ENCODE measurements at places on chromosomes 7 and 10.

DNA sequence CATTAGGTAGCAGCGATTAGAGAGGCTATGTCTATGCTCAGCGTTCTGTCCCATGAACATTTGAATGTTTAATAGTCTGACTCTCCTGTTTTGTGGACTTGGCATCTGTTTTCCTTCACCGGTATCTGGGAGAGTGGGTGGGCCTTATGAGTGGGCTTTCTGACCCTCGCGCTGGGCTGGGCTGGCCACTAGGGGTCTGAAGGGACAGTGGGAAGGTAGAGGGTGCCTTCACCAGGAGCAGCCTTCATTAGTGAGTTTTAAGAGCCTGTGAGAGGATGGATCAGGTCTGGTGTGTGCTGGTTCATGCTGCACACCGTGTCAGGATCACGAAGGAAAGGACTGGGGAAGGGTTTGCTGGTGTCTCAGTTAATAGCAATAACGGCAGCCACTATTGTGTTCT lies 33.4 kb downstream of the DCLRE1A start:
- no peak for DNase-seq

DNA sequence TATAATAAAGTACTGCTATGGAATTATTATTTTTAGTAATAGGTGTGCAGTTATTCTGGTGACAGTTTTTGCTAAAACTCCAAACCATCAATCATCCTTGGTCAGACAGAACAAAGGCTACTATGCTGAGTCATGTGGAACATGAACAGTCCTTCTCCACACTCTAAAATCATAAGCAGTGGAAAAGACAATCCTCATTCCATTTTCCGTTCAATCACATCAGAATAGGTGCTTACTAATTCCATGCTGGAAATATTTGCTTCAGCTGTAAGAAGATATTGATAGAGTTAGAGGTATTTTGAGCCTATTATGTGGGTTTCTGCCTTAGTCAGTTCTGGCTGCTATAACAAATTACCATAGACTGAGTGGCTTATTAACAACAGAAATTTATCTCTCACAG lies 82.9 kb downstream of the FAM13C start:
- DNase-seq, result no peak

- DNase-seq, result no peak
Measured at GRCh38 chr7:690478-691360, 35.8 kb upstream of the DNAAF5 start.

DNA sequence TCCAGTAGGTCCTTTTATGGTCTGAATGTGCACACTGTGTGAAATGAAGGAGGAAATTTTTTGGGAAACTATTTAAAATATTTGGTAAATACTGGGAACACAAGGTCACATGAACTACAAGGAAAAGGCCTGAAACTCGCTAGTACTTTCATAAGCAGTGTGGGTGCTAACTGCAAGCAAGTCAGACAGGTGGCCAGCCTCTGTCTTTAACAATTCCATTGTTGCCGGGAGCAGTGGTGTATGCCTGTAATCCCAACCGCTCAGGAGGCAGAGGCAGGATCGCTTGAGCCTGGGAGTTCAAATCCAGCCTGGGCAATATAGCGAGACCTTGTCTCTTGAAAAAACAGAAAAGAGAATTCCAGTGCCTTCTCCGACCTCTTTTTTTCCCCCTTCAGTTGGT lies 37.5 kb downstream of the SMURF1 start:
- no peak for DNase-seq

GRCh38 chr7:118311121-118311836 lies 86.8 kb downstream of the ANKRD7 start:
- DNase-seq, result no peak

GRCh38 chr7:42763137-42763551 lies 148.7 kb downstream of the C7orf25 start:
- no peak for DNase-seq

- peak; percentile 19 for DNase-seq
Measured at GRCh38 chr10:93379731-93380575, 102.2 kb downstream of the MYOF start.

- no peak for DNase-seq
Measured at GRCh38 chr7:128176696-128177095, 64.4 kb upstream of the LEP start.

DNA sequence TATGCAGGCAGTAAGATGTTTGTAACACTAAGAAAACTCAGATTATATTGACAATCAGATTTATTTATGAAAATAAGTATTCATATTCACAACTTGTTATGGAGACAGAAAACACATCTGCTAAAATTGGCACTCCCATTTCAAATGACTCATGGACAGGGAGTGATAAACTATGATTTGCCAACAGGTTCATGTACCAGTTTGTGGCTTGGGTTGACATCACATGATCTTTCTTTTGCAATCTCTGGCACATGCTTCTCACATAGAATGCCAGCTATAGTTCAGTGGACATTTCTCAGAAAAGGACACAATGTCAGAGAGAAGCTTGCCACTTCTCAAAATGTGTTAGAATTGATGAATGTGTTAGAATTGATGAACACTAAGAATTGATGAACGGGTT lies 663.2 kb upstream of the ANKRD30A start:
- DNase-seq, result no peak

- no peak for DNase-seq
Measured at GRCh38 chr7:119482671-119483070, 790.3 kb upstream of the KCND2 start.

GRCh38 chr7:107803009-107803610 lies at the start of gene SLC26A3:
Gene SLC26A3 (minus strand): TSS chr7:107803223. CDS start chr7:107794509, 8,714 bp downstream.
- DNase-seq, result no peak

- DNase-seq, result no peak
Measured at GRCh38 chr7:88347090-88347489, 40.4 kb upstream of the STEAP4 start.

DNA sequence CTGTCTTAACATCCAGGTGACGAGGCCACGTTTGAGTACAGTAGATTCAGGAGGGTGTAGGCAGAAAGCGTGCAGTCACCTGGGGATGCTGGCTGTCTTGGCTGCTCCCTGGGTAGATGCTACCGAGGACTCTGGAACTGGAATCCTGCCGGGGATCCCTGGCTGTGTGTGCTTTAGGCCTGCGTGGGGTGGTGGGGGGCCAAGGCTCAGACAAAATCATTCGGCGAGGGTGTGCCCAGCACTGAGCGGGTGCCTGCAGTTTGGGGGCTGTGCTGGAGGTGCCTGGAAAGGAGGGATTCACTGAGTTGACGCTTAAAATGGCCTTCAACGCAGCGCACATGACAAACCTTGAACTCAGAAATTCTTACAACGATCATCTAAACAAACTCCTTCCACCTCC lies 93.5 kb upstream of the PODXL start:
- DNase-seq, result no peak

- DNase-seq, result no peak
Measured at GRCh38 chr10:48234295-48234694, 40.2 kb downstream of the FRMPD2 start.

GRCh38 chr10:88457660-88458059 lies 125.5 kb downstream of the RNLS start:
- no peak for DNase-seq

DNA sequence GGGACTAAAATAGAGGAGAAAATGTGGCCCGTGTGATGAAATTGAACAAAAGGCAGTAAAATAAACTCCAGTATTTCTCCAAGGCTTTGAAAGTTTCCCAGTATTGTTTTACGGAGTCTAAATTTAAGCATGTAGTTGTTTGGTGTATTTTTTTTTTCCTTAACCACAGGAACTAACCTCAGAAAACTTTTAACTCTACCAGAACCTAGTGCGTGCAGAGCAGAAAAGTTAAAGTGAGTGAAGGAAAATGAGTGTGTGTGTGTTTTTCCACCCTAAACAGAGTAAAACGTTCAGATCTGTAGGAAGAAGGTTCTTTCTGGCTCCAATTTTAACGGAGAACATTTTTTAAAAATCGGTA lies 812 bp downstream of the PROSER2 start:
- DNase-seq, result no peak

GRCh38 chr10:72487521-72487920 lies 132.8 kb upstream of the DNAJB12 start:
- DNase-seq, result no peak

GRCh38 chr10:120483651-120484301 lies 26.7 kb downstream of the PLPP4 start:
- DNase-seq, result peak; percentile 2

GRCh38 chr10:71887743-71888142 lies 36.7 kb upstream of the PSAP start:
- DNase-seq, result no peak

- no peak for DNase-seq
Measured at GRCh38 chr10:120314442-120314841, 142.6 kb upstream of the PLPP4 start.

DNA sequence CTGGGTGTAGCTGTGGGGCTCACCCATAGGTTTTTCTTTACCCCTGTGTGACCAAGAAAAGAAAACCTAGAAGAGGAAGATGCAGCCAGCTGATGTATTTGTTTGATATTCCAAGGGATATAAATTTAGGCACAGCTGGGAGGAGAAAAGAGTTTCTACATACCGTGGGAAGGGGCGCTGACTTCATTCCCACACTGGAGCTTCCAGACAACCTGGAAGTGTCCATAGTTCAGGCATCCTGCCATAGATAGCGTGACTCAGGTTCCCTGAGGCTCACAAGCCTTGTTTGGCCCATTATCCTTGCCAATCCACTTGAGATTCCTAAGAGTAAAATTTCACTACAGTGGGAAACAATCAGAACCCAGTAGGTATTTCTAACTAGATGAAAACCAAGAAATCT lies 371.7 kb upstream of the NRP1 start:
- no peak for DNase-seq

GRCh38 chr7:16657656-16658279 lies 11.8 kb downstream of the BZW2 start:
- no peak for DNase-seq

GRCh38 chr10:128764190-128764589 lies 638.0 kb upstream of the MKI67 start:
- no peak for DNase-seq

DNA sequence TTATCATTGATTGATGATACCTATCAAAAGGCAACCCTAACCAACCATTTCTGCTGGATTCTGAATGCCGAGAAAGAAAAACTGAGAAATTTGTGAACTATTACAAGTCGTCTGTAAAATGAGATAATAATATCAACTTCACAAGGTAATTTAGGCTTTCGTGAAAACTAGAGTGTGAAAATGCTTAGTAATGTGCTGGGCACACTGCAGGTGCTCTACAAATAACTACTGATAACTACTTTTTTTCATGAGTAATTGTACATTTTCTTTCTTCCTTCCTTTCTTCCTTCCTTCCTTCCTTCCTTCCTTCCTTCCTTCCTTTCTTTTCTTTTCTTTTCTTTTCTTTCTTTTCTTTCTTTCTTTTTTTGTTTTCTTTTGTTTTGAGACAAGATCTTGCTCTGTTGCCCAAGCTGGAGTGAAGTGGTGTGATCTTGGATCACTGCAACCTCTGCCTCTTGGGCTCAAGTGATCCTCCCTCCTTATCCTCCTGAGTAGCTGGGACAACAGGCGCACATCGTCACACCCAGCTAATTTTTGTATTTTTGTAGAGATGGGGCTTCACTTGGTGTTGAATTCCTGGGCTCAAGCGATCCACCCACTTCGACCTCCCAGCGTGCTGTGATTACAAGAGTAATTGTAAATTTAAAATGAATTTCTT lies 42.9 kb downstream of the BMPR1A start:
- no peak for DNase-seq

DNA sequence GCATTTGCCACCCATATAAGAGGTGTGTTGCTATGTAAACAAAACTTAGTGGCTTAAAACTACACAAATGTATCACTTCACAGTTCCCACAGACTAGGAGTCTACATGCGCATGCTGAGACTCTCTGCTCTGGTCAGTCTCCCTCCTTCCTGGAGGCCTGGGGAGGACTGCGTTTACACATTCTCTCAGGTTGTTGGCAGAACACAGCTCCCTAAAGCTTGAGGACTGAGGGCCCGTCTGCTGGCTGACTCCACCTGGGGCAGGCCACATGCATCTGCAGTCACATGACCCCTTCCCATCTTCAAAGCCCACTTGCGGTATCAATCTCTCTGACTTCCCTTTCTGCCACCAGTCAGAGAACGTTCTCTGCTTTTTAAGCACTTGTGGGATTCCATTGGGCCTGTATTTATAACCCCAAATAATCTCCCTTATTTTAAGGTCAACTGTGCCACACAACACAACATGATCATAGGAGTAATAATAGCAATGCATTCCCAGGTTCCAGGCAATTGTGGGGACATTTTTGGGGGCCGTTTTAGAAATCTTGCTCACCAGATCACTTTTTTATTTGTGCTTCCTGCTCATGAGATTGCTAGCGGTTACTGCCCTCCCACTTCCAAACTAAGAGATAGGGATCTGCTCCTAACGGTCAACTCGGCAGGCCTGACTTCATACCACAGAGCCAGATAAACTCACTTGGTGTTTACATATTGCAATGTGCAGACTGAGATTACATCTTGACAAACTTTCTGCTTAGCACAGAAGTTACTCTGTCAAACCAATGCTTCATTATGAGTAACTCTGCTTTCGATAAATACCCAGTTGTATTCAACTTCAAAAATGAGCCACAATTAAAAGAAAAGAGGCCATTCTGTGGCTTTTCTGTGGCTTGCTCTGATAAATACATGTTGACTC lies 96.3 kb downstream of the ALOX5 start:
- no peak for DNase-seq
